ENCODE measurements at places on chromosomes 7 and 10.
A peak's percentile ranks its signal among the peaks of the same experiment; 100 is the strongest.

DNA sequence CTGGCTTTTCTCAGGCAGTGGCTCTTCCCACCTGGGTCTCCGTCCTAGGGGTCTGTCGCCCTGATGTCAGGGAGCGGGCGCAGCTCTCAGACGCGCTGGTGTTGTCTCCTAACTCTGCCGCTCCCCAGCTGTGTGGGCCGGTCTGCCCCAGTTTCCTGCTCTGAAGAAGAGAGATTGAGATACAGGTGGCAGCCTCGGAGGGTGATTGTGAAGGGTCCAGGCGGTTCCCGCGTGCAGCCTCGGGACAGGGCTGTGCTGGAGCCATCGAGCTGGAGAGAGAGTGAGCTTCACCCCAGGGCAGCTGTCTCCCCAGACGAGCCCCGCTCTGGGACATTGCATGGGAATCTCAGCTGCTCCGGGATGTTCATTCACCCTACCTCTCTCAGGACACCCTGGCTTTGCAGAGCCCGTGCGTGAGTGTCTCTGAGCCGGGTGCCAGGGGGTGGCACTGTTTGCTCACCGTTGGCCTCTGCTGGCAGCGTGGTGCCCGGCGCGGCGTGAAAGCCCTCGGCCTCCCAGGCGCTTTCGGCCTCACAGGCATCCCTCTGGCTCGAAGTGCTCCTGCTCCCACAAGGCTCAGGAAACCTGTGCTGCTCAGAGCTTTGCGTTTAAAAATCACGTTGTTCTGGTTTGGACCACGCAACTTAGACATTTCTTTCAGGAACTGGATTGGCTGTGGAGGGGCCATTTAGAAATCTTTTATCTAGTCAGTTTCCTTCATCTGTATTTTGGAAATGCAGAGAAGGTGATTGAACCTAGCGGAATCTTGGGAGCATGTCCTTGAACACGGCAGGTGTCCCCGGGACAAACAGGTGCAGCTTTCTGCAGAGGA, 33.8 kb upstream of the ZFAND2A start:
- DNase-seq = no peak

DNA sequence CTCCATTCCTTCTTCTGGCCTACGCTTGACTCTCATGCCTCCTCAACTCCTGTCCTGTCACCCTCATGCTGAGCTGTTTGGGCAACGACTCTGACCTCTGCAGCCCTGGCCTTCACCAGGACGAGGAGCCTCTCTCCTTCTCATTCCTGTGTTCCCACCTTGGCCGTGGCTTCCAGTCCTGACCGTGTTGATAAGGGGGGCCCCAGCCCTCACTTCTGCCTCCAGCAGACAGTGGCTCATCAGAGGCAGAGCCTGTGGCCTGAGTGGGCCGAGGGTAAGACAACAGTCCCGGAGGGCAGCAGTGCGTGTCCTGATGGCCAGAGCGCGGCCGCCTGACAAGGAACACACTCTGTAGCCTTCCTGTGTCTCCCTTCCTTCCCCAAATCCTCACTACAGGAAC, 61.7 kb upstream of the UBE3C start:
- no peak for DNase-seq

GRCh38 chr10:78457804-78458482, 424.3 kb downstream of the RPS24 start:
- DNase-seq = no peak

- DNase-seq = no peak
Measured at GRCh38 chr10:34756584-34756983, 58.5 kb downstream of the PARD3 start.

- no peak for DNase-seq
Measured at GRCh38 chr7:25503306-25503705, 275.0 kb upstream of the NPVF start.

- DNase-seq = no peak
Measured at GRCh38 chr10:51000164-51000563, 74.1 kb upstream of the PRKG1 start.

DNA sequence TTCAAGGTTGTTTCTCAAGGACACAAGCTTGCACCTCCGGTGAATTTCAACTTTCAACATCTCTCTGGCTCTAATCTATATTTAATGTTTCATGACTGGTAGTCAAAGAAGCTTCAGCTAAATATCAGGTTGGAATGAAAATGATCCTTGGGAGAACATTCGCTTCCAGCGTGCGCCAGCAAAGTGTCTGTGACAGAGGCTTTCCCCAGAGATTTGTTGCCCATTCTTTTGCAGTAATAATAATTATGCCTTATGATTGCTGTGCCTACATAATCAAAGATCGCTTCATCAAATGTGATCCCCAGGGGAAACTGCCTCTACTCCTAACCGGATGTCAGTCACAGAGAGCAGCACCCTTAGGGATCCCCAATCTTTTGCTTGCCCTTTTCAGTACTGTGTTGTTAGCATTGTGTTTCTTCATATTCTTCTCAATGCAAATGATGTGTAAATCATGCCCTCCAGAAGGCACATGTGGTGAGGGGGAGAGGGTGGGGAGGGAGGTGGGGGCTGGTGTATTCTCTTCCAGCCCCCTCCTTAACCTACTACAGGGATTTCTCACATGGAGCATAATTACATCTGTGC, 30.5 kb downstream of the FZD1 start:
- DNase-seq = no peak

- DNase-seq = no peak
Measured at GRCh38 chr10:35012781-35013180, 77.4 kb downstream of the CUL2 start.

- no peak for DNase-seq
Measured at GRCh38 chr7:138449580-138449979, 10.5 kb upstream of the TRIM24 start.

- no peak for DNase-seq
Measured at GRCh38 chr10:35437829-35438228, 101.5 kb downstream of the CCNY start.

GRCh38 chr10:102657984-102658724, 13.9 kb downstream of the TRIM8 start:
- no peak for DNase-seq

- DNase-seq = no peak
Measured at GRCh38 chr10:103638948-103639347, 145.4 kb downstream of the NEURL1 start.

- DNase-seq = no peak
Measured at GRCh38 chr7:69654381-69654780, 56.1 kb downstream of the AUTS2 start.

DNA sequence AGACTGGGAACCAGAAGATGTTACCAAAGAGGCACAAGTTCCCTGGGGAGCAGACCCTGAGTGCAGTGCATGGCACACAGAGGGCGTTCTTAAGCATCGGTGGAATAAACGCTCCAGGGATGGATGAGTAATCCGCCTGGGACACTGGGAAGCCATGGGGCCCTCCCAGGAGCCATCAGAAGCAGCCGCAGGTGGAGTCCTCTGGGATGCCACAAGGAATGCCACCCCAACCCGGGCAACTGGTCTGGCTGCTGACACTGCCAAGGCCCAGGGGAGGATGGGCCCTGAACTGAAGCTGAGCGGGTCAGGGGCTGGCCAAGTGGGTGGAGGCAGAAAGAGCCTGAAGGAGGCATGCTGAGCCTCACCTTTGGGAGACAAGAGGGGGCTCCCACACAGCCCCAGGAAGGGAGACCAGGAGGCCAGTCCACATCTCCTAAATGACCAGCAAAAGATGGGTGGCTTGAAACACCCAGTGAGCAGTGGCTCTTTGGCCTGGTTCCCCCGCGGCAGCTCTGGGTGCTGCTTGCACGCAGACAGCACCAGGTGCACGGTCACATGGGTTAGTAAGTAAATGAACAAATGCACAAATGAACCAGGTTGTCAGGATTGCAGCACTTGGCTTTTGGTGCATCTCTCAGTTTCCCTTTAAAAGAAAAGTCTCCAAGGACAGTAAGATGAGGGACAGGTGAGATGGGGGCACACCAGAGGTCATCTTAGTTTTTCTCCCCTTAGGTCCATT, 141.3 kb upstream of the ZMIZ1 start:
- DNase-seq = no peak

DNA sequence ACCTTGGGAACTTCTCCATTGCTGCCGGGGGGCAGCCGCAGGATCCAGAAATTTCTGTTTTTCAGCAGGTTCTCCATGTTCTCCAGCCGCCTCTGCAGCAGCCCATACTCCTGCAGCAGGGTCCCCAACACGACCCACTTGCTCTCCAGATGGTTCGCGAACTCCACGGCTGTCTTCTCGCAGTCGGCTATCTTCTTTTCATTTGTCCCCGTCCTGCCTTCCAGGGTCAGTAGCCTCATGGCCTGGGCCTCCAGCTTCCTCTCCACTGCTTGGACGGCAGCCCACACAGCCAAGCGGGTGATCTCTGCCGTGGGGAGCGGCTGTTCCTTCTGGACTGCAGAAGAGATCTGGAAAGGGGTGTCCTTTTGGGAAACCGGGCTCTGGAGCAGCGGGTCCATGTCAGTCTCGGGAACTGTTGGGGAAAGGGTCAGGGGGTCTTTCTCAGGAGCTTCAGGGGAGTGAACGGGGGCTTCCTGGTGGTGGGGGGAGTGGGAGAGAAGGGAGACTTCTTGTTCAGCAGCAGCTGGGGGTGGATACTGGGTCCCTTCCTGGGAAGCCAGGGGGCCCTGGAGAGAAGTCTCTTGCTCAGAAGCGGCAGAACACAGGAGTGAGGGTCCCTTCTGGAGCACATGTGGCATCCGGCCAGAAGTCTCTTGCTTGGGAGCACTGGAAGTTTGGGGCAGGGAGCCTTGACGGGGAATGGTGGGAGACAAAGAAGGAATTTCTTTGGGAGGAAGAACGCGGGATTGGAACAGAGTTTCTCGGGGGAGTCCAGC, 5.5 kb downstream of the ZNF777 start:
- peak; percentile 79 for DNase-seq

GRCh38 chr10:3754727-3755439, 30.1 kb downstream of the KLF6 start:
- peak; percentile 7 for DNase-seq

DNA sequence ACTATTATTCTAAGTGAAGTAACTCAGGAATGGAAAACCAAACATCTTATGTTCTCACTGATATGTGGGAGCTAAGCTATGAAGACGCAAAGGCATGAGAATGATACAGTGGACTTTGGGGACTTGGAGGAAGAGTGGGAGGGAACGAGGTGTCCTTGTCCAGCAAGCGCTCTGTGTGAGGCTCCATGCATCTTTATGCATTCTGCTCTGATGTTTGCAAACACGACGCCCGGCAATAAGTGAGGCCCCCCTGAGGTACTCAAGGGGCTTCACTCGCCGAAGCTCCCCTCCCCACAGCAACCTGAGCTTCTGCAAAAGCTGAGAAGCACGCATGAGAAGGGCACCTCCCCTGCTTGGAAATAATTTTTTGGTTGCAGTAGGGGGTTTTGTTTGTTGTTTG, 103.3 kb downstream of the LHPP start:
- DNase-seq = no peak

DNA sequence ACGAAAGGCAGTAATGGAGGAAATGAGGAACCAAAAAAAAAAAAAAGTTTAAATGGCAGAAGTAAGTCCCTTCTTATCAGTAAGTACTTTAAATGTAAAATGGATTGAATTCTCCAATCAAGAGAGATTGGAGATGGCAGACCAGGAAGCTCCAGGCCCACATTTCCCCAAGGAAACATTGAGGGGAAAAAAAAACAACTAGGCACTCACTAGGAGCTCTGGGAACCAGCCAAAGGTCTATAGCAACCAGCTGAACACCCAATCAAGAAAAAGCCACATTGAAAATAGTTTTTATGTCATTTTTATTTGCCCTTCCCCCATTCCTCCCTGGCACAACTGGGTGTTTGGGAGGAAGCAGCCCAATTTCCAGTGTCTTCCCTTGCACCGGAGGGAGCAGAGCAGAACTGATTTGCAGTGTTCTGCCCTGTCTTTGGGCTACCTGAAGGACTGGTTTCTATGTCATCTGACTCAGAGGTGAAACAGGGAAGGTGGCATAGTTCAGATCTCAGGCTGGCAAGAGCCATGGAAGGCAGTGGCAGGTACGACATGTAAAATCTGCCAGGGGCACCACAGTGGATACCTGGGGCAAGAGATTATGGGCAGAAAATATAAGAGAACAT, 121.9 kb downstream of the SMURF1 start:
- no peak for DNase-seq

GRCh38 chr7:129122078-129122750, 22.3 kb upstream of the TSPAN33 start:
- DNase-seq = no peak

- no peak for DNase-seq
Measured at GRCh38 chr10:132169766-132170560, 16.8 kb upstream of the DPYSL4 start.

DNA sequence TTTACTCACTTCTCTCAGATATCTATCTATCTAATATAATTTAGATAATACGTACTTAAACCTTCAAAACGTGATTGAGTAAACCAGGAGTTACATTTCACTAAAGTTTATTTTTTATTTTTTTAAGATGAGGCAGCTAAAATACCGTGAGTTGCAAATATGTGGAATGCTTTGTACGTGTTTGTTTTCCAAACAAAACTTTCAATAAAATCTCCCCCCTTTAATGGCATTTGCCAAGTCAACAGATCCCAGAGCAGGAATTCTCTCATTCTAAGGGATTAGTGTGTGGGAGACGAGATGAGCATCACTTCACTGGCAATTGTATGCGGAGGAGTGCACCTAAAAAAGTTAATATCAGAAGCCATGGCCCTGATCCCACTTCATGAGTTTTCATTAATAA, 53.7 kb upstream of the MAGI2 start:
- DNase-seq = no peak

DNA sequence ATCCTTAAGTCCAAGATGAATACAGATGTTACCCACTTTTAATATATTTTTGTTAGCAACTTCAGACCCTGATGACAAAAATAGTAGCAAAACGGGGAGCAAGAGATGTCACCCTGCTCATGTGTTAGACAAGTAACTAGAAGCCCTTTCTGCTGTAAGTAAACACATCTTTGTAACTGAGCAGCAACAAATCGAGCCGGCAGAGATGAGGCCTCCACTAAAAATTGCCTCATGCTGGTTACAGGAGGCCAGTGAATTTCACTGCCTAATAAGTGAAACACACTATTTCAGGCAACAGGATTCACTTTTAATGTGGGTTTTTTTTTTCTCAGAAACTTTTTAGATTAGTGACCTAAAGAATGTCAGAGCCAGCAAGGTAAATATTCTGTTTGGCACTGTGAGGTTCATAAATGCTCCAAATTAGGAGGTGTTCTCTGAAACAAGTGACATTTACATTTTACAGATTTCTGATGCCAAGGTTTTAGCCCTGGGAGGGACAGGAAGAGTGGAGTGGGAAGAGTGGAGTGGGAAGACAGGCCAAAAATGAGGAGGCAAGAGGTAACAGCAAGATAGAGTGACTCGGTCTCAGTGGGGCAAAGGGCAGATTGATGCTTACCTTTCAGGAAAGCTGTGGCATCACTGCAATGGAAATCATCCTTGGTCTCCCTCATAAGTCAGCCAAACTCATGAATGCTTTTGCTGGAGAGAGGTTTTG, 53.6 kb upstream of the LRRC17 start:
- DNase-seq = no peak

DNA sequence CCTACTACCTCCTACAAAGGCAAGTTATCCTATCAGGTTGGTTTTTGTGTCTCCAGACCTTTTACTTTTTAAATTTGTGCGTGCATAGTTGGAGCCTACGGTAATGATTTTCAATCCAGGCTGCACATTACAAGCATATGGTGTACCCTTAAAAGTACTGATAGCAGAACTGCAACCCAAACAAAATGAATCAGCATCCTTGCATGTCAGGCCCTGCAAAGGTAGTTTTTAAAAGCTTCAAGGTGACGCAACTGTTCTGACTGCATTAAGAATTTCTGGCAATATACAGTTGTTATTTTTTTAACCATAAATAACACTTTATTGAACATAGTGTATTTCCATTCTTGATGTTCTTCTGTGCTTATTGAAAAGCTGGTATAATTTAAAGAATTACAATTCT, 28.9 kb downstream of the GNAT3 start:
- no peak for DNase-seq

All from osteocyte (in vitro differentiated cells).